ENCODE measurements at places on chromosomes 1 and 21. TPM values are rescaled to one million over a fixed set of nuclear protein-coding genes. Genes with fewer than 3 reads are reported as not detected.
A peak's percentile ranks its signal among the peaks of the same experiment; 100 is the strongest.

DNA sequence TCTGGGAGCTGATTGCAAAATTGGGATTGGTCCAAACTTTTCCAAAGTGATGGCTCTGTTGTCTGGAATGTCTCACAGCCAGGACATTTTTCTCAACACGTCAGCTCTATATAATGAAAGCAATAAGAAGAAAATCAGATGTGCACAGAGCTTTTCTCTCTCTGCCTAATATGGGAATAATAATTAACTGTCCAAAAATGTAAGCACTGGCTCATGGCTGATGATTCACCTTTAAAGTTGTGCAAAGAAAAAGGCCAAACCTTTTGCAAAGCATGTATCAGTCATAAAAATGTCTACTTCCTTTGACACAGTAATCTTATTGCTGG is 30.4 kb downstream of the ZNF281 start:
- H3K27me3 ChIP-seq = no peaks in the 10 kb centered on the region
- H3K4me3 ChIP-seq = no peak overlapping the region
- no peak overlapping the region for H3K27ac ChIP-seq
- H3K36me3 ChIP-seq = no peaks in the 10 kb centered on the region
- no peak for DNase-seq

Gene RPRD2
- 35.0 TPM for total RNA-seq

DNA sequence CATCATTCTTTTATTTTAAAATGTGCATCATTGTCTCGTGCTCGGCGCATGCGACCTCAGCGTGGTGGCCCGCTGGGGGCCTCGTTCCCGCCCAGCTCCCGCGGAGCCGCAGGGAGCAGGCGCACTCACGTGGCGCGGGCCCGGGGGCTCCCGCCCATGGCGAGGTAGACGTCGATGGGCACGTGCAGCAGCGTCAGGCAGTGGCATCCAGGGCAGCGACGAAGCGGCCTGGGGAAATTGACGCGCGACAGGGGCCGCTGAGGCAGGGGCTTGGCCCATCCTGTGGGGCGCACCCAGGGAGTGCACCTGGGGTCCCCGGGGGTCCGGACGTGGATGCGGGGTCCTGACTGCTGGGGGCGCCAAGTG is 994 bp downstream of the FAM229A start:
- no peak for DNase-seq
- peaks cover 14% of the 10 kb centered on the region for H3K4me1 ChIP-seq
- H3K27me3 ChIP-seq = peaks cover 7% of the 10 kb centered on the region
- peaks cover 17% of the 10 kb centered on the region for H3K36me3 ChIP-seq
- no peak overlapping the region for H3K27ac ChIP-seq
- H3K4me3 ChIP-seq = no peak overlapping the region

Gene ERICH3
- total RNA-seq = 0.05 TPM

- no peak overlapping the region for H3K27ac ChIP-seq
- DNase-seq = no peak
- H3K36me3 ChIP-seq = peaks cover 15% of the 10 kb centered on the region
- no peaks in the 10 kb centered on the region for H3K27me3 ChIP-seq
- H3K4me3 ChIP-seq = no peak overlapping the region
Observed at GRCh38 chr1:198959032-198959431, 320.2 kb downstream of the PTPRC start.

- H3K27me3 ChIP-seq = peaks cover 58% of the 10 kb centered on the region
- H3K27ac ChIP-seq = no peak within 1 kb of the TSS
- peaks cover 1% of the 10 kb centered on the region for H3K4me1 ChIP-seq
Observed at GRCh38 chr1:231161667-231162296, at the start of gene TRIM67. TRIM67 (plus strand) TSS chr1:231162058; CDS start chr1:231162970, 912 bp downstream.

Gene PDE4B
- 46.8 TPM for total RNA-seq

DNA sequence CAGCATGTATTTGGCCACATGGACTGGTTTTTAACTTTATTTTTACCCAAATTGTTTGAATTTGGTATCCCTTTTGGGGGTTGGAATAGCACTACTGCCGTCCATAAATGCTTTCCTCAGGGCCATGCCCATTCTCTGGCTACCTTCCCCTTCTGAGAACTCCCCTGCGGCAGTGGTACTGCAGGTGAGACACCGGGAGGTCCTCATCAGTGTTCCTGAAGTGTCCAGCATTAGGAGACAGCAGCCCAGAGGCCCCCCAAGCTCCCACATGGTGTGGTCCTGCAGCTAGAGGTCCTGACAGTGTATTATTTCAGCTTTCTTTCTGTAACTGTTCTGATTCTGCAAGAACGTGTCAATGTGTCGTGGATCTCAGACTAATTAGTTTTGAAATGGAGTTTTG is 8.9 kb downstream of the LMO4 start:
- no peak for DNase-seq
- H3K27ac ChIP-seq = no peak overlapping the region
- no peaks in the 10 kb centered on the region for H3K27me3 ChIP-seq
- H3K4me3 ChIP-seq = no peak overlapping the region

GRCh38 chr1:180112984-180113647 is 41.6 kb upstream of the QSOX1 start:
- H3K4me3 ChIP-seq = no peak overlapping the region
- no peaks in the 10 kb centered on the region for H3K27me3 ChIP-seq
- no peaks in the 10 kb centered on the region for H3K4me1 ChIP-seq

Gene EPHB2
- total RNA-seq = not detected

GRCh38 chr1:205141236-205142101 is 19.7 kb upstream of the RBBP5 start:
- peaks cover 4% of the 10 kb centered on the region for H3K4me1 ChIP-seq
- H3K27ac ChIP-seq = no peak overlapping the region
- DNase-seq = peak; percentile 80
- H3K36me3 ChIP-seq = peaks cover 5% of the 10 kb centered on the region
- H3K4me3 ChIP-seq = no peak overlapping the region

DNA sequence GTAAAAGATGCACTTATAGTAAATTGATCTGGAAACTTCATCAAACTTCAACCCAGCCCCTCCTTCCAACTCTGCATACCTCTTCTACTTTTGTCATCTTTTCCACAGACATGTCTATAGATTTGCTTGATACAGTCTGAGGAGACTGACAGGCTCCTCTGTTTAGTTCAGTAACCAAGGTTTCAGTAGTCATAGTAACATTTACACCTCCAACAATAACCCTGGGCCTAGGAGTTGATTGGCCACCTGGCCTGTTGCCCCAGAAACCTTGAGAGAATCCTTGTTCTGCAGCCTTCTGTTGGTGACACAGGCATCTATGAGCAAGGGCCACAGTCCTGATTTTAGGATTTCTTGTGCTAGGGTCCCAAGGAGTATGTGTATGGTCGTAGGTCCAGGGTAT is at the start of gene CFAP141:
Gene CFAP141, minus strand, starts transcription at position 138 of the 400 bp plus-strand sequence. Its CDS starts 26 bp downstream, at position 112.
- no peak within 1 kb of the TSS for H3K4me3 ChIP-seq
- peaks cover 37% of the 10 kb centered on the region for H3K36me3 ChIP-seq
- no peak within 1 kb of the TSS for H3K27ac ChIP-seq
- no peak for DNase-seq
- no peaks in the 10 kb centered on the region for H3K27me3 ChIP-seq

- H3K36me3 ChIP-seq = no peaks in the 10 kb centered on the region
- H3K27ac ChIP-seq = no peak overlapping the region
- no peak overlapping the region for H3K4me3 ChIP-seq
- no peaks in the 10 kb centered on the region for H3K27me3 ChIP-seq
- no peak for DNase-seq
- H3K4me1 ChIP-seq = no peaks in the 10 kb centered on the region
Observed at GRCh38 chr1:68340951-68341350, 108.6 kb upstream of the WLS start.

All from activated CD4-positive, alpha-beta memory T cell treated with anti-CD3 and anti-CD28 coated beads, Interleukin-2, amount 10 ng/mL, durations not matched to agents 7 days and 5 days (primary cell).